Psoas muscle (tissue), 8 donors: ENCODE measurements at places on chromosomes 16 and 17. TPM values are rescaled to one million over a fixed set of nuclear protein-coding genes. Genes with fewer than 3 reads are reported as not detected.
A peak's percentile ranks its signal among the peaks of the same experiment; 100 is the strongest.

GRCh38 chr16:28604186-28604565 lies 5.7 kb downstream of the SULT1A1 start:
- no peaks in the 10 kb centered on the region for H3K27me3 ChIP-seq
- peaks cover 2% of the 10 kb centered on the region for H3K4me1 ChIP-seq
- H3K27ac ChIP-seq = no peak overlapping the region
- no peak for DNase-seq
- H3K4me3 ChIP-seq = no peak overlapping the region
- H3K36me3 ChIP-seq = no peaks in the 10 kb centered on the region

DNA sequence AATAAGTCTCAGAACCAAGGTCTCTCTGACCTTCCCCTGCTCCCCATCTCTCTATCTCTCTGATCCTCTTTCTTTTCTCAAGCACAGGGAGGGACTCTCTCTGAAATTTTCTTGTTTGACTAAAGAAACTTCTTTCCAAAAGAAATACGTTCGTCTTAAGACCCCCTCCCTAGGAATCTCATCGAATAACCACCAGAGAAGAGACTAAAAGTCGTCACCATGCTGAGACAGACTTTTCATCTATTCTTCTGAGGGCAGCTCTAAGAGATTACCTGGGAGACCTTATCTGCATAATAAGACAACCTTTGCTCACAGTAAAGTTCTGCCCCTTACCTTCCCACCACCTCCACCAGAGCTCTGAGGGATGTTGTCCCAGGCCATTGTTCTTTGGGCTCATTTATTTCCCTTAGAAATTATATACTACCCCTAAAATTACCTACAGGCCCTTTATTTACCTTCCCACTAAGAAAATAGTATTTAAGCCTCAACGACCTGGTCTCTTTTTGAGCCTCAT lies 133.7 kb upstream of the EEF2KMT start:
- H3K27ac ChIP-seq = no peak overlapping the region
- H3K4me1 ChIP-seq = no peaks in the 10 kb centered on the region
- H3K36me3 ChIP-seq = no peaks in the 10 kb centered on the region
- H3K4me3 ChIP-seq = no peak overlapping the region
- no peaks in the 10 kb centered on the region for H3K27me3 ChIP-seq
- DNase-seq = no peak

GRCh38 chr16:82010649-82011048 lies 621 bp downstream of the SDR42E1 start:
- no peaks in the 10 kb centered on the region for H3K27me3 ChIP-seq
- H3K36me3 ChIP-seq = no peaks in the 10 kb centered on the region
- H3K27ac ChIP-seq = no peak overlapping the region
- DNase-seq = no peak

The AARSD1 gene
- total RNA-seq = 37.3 TPM

DNA sequence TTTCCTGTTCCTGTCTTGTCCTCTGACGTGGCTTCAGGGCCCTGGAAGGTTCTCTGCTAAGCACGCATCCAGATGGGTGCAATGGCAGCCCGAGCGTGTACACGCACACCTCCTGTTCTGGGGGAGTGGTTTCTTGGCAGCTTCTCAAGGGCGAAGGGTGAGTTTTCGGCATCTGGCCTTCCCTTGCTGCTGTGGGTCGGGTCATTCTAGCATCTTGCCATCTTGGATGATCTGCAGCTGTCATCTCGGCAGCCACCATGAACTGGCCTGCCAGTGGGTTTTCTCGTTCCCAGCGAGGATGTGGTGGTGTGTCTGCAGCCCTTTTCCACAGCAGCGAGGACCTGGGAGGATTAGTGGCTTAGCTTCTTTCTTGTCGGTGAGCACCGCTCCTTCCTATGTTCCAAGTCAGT lies 10.6 kb downstream of the MSI2 start:
- no peaks in the 10 kb centered on the region for H3K27me3 ChIP-seq
- peaks cover 15% of the 10 kb centered on the region for H3K36me3 ChIP-seq
- peaks cover 36% of the 10 kb centered on the region for H3K4me1 ChIP-seq
- no peak for DNase-seq

The TEX14 gene
- 3.5 TPM for total RNA-seq

GRCh38 chr17:31843070-31843745 lies 15.8 kb downstream of the COPRS start:
- no peak overlapping the region for H3K27ac ChIP-seq
- H3K4me3 ChIP-seq = peak overlapping the region; percentile 37
- H3K27me3 ChIP-seq = no peaks in the 10 kb centered on the region
- H3K36me3 ChIP-seq = no peaks in the 10 kb centered on the region
- peak; percentile 52 for DNase-seq
- peaks cover 16% of the 10 kb centered on the region for H3K4me1 ChIP-seq

The C16orf89 gene
- 1.3 TPM for total RNA-seq

GRCh38 chr16:10851512-10851911 lies 25.5 kb upstream of the CIITA start:
- no peaks in the 10 kb centered on the region for H3K27me3 ChIP-seq
- DNase-seq = no peak
- H3K4me3 ChIP-seq = no peak overlapping the region
- H3K4me1 ChIP-seq = no peaks in the 10 kb centered on the region
- no peak overlapping the region for H3K27ac ChIP-seq

DNA sequence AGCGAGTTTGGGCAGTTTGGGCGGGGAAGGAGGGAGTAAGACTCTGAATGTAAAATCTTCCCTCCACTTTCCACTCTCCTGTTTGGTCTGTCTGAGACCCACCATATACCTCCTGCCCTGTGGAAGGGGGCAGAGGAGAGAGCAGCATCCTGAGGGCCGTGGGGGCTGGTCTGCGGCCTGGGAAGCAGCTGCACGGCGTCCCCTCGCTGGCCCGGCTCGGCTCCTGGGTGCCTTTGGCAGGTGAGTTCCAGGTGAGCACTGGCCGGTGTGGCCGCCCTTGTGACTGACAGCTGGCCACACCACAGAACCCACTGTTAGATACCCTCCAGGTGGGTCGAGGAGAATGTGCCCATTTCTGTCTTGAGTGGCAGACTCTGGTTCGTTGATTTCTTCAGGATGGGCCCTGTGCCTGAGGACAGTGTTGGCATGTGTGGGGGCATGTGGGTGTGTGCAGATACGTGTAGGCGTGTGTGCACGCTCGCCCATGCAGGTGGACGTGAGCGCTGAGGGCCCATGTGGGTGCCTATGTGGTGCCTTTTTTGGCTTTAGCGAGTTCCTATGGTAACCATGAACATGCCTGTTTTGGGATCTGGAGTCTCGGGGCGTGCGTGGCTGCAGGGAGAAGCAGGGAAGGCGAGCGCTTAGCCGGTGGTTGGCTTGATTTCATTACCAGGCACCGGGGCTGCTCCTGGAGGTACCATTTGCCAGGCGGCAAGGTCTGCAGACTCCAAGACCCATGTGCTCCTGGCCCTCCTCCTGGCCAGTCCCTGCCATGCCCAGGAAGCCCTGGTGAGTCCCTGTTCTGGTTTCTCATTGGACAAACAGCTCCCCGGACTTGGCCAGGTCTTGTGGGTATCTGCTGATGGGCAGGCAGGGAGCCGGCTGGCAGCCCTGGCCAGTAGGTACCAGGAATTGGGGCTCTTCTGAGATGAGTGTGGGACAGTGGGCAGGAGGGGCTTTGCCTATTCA lies 12.4 kb downstream of the RAP1GAP2 start:
- no peak for DNase-seq
- no peak overlapping the region for H3K27ac ChIP-seq
- no peak overlapping the region for H3K4me3 ChIP-seq
- H3K27me3 ChIP-seq = no peaks in the 10 kb centered on the region

- H3K27me3 ChIP-seq = no peaks in the 10 kb centered on the region
- H3K4me1 ChIP-seq = no peaks in the 10 kb centered on the region
- H3K4me3 ChIP-seq = no peak overlapping the region
- no peak for DNase-seq
- H3K27ac ChIP-seq = no peak overlapping the region
- no peaks in the 10 kb centered on the region for H3K36me3 ChIP-seq
Measured at GRCh38 chr17:27810902-27811557, 10.7 kb upstream of the NOS2 start.

DNA sequence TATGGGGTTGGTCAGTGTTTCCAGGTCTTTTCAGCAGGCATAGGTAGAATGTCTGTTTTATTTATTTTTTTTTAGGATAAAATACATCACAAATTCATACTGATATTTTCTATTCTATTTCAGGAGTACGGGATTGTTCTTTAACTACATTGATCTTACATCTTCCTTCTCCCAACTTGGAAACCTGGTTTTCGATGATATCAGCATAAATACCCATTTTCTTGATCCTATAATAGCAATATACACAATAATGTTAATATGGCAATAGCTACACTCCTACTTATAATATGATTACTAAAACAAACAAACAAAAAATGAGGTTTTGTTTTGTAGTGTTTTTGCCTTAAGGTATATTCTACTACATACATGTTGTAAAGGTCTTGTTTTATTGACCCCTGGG lies 962.4 kb upstream of the GOT2 start:
- H3K4me3 ChIP-seq = no peak overlapping the region
- H3K36me3 ChIP-seq = no peaks in the 10 kb centered on the region
- no peak overlapping the region for H3K27ac ChIP-seq
- H3K27me3 ChIP-seq = no peaks in the 10 kb centered on the region
- H3K4me1 ChIP-seq = no peaks in the 10 kb centered on the region
